CD8-positive, alpha-beta T cell (primary cell): ENCODE measurements at places on chromosomes 3 and 15.

GRCh38 chr3:191889756-191890155 is 428.8 kb downstream of the PYDC2 start:
- no peak for DNase-seq

- no peak for DNase-seq
Observed at GRCh38 chr3:18680758-18681157, 255.6 kb upstream of the SATB1 start.

DNA sequence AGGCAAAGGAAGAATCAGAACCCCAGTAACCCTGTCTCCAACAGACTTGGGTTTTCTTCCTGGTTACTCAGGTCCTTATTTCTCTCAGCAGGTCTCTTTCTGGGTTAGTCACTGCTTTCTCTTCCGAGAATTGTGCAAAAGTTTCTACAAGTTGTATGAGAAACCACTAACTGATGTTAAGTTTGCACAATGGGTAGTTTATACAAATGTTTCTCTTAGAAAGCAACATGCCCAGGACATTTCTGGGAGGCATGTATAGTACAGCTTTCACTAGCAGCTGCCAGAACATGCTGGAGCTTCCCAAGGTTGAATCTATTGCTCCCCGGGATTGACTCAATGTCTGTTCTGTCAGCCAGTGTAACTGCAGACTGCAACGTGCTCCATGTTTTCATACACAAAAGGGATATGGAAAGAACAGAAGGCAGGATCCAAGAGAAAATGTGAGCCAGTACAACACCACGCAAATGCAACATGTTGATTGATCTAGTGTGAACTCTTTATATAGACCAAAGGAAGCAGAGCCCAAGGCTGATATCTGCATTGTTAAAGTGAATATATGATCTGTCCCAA is 887.8 kb downstream of the MCTP2 start:
- DNase-seq: no peak

DNA sequence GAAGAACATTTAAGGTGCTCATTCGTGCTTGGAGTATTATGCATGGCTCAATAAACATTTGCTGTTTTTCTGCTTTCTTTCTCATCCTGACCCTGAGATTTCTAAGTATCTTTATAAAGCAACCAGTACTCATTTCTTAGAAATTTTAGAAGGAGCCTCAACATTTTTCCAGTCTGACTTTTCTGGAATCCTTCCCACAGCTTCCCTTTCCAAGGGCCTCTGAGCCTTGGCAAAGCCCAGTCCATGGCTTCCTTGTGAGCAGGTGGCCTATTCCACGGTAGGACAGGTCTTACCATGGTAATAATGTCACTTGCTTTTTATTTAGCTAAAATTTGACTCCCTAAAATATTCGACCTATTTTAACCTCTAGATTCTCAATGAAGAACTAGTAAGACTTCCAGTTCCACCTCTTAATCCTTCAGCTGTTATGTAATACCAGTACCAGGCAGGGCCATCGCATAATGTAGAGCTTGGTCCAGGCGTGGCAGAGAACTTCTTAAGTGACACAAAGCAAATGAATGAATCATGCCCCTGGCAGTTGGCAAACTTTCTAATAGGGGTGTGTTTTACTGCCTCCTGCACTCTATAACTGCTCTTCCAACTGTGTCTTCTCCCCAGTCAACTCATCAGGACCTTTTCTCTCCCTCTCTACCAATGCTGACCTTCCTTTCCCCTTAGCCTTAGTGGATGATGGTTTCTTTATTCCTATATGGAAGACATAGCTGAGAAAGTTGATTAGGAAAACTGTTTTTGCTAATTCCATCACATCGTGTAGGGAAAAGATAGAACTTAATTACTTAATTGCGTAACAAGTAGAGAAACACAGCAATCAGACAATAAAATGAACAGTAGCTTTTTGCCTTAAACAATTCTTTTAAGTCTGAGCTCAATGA is 894 bp upstream of the TM4SF4 start:
- DNase-seq: no peak

DNA sequence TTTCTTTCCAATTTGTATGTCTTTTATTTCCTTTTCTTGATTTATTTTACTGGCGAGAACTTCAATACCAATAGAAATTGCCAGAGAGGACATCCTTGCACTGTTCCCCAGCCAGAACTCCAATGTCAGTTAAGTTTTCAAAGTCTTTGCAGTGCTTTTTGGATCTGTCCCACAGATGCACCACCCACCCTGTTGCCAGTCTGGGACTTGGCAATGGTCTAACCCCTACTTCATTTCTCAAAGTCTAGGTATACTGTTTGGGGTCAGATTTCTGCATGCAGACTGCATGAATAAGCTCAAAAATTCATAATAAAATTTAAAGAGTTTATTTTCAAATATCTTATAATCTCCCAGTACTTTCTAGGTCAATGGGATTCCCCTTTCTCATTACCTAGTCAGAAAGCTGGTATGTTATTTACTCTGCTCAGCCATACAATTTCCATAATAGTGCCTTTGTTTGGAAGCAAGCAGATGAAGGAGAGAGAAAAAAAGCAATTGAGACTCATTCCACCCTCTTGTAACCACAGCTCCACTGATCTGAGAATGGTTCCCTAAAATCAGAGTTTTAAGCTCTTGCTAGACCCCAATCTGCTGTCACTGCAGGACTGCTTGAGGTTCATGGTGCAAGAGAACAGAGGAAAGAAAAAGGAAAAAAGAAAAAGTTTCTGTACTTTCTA is 125.9 kb upstream of the PLXND1 start:
- no peak for DNase-seq

- DNase-seq: no peak
Observed at GRCh38 chr15:100785181-100786138, 94.2 kb upstream of the ALDH1A3 start.

DNA sequence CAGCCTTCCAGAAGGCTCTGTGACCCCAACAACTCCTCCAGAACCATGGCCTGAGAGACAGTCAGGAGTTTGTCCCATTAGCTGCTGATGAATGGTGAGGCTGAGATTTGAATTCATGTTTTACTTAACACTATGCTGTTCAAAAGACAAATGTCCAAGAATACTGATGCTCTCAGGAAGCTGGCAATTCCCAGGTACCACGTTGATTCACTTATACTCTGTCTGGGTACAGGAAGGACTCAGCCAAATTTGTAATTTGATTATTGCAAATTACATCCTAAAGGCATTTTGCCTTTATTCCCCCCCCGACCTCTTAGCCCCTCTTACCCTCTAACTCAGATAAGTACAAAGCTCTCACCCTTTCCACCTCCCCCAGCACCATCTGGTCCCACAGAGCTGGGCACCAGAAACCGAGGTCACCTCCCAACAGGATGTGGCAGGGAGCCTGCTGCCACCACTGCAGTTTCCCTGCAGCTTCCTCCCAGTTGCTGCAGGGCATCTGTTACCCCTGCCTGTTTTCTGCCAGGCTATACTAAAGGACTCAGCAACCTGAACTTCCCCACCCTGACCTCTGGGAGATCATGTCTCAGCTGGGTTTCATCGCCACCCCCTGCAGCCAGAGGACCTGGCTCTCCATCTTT is 33.6 kb downstream of the EAF1 start:
- no peak for DNase-seq

- DNase-seq: no peak
Observed at GRCh38 chr3:196149831-196150301, 61.3 kb downstream of the ZDHHC19 start.

DNA sequence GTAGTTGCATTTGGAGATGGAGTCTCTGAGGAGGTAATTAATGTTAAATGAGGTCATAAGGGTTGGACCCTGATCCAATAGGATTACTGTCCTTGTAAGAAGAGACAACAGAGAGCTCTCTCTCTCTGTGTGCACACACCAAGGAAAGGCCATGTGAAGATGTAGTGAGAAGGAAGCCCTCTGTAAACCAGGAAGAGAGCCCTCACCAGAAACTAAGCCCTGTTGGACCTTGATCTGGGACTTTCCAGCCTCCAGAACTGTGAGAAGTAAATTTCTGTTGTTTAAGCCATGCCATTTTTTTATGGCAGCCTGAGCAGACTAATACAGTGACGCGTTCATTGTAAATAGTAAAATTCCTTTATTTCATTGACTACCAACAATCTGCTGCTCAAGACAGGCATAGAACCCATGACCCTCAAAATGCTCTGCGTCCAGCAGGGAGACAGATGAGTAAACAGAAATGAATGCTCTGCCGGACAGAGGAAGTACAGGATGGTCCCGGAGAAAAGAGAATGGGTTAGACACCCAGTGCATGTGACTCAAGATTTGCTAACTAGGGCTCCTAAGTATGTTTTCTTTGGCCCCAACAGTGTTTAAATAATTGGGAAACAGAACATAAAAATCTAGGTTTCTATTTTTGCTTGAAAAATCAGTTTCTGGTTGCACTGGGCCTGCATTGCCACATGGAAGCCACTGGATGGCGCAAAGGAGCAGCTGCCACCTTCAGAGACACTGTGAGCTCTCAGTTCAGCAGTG is 37.9 kb upstream of the TNFAIP8L3 start:
- DNase-seq: no peak

- DNase-seq: no peak
Observed at GRCh38 chr3:106144030-106144429, 275.2 kb upstream of the CBLB start.

DNA sequence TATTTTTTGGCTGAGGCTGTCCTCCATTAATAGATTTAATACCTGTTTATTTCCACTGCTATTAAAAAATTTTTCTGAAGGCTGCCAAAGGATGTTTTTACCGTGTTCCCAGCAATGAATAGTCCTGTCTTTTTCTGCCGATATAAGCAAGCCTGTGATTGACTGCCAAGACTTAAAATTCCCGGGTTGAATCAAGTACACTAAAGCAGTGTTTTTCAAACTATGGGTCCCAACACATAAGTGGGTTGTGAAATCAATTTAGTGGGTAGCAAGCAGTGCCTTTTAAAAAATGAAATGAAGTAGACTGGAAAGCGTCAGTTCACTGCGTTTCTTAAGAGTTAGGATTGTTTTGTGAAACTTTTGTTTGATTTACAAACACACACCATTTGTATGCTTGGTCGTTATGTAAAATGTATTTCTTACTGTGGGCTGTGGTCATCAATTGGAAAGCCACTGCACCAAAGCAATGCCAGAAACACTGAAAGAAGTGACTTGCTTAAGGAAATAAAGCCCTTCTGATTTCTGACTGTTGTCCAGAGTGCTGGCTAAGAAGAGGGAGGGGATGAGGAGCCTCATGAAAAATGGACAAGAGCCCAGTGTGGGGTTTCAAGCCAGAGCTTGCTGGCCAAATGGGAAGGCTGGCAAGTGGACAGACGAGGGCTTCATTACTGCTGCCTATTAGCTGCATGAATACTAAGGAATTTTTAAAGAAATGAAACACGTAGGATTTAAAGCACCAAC is 206.0 kb downstream of the THRB start:
- no peak for DNase-seq

- DNase-seq: no peak
Observed at GRCh38 chr3:166897811-166898210, 482.3 kb downstream of the ZBBX start.

DNA sequence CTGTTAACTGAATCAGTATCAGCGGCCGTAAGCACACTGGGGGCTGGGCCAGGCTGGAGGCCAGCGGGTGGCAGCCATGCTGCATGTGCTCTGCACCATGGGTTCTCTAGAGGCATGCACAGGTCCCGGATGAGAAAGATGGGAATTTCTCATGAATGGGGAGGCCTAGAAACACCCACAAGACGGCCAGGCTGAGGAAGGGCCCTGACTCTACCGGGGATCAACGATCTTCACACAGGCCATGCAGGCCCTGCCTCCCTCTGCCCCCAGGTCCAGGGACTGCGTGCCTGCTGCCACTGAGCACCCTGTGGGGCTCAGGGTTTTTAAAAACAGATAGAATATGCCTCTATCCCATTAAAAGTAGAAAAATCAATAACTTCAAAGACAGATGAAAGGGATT is 32.7 kb downstream of the SLC41A3 start:
- no peak for DNase-seq

- DNase-seq: no peak
Observed at GRCh38 chr3:159859424-159859823, 129.2 kb upstream of the IL12A start.

DNA sequence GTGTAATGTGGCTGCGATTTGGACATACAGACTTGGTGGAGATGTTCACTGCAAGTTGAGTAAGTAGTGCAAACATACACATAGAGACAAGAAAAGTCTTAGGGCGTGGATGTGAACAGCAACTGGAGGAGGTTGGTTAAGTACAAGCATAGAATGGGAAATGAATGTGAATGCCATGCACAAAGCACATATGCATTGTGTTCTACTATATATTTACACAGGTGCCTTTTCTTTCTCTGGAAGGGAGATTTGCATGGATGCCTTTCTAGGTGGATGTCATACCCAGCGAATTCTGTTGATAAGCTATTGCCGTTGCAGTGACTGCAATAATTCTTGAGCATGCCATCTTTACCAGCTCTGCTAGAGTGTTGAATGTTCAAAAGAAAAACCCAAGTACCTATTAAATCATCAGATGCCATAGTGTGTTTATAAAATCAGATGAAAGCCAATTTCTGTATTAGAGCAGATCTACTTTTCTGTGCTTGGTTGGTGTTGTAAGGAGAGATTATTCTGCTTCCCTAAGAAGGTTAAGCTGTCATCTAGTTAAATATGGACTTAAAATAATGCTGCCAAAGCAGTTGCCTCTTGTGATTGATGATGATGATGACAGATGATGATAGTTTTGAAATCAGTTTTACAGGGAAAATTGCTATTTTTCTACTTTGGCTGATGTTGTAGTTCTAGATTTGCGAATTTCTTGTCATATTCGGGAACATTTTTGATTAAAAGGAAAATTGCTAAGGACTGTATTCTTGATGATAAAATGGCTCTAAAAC is 148.4 kb downstream of the CNTN4 start:
- DNase-seq: no peak

- no peak for DNase-seq
Observed at GRCh38 chr15:80266113-80266512, 14.1 kb upstream of the CTXND1 start.

GRCh38 chr3:116001151-116001621 is 377.9 kb downstream of the GAP43 start:
- no peak for DNase-seq

DNA sequence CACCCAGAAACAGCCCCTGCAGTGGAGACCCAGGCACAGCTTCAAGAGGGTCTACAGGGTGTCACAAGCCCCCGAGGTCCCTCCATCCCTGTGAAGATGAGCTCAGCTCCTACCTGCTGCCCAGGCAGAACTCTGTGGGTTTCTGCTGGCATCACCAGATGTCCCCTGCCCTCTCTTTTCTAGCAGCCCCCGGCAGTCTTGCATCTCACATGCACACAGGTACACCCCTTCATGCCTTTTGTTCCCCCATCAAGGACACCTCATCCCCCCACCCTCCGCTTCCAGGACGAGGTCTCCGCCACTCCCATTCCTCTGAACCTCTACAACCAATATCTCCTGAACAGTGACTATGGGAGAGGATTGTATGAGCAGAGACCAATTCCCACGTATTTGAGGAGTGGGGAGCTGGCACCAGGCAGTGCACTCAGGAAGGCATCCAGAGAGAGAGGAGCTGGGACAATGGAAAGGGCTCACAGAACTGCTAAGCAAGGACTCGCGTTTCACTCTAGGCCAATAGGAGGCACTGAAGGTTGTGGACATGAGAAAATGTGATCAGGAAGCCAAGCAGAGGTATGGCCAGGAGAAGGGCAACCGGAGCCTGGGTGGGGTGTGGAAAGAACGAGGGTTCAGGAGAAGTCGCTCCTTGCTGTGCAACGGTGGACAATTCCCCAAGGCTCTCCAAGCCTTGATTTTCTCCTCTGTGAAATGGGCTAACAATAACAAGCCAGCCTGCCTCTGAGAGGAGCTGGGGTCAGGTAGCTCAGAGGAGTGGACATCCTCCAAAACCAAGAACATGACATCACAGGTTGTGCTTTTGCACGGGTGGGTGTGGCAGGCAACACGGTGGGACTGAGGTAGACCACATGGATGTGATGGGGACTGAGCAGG is 115.2 kb downstream of the CHSY1 start:
- DNase-seq: no peak

- no peak for DNase-seq
Observed at GRCh38 chr3:87375231-87375682, 98.9 kb upstream of the POU1F1 start.

GRCh38 chr15:56920367-56920627 is 1.9 kb downstream of the TCF12 start:
- DNase-seq: no peak
